COR-L47 (cell line): ENCODE measurements at places on chromosomes 13 and 19.

- DNase-seq, result peak; percentile 75
Measured at GRCh38 chr19:10388957-10389356, 8.6 kb upstream of the TYK2 start.

- DNase-seq, result no peak
Measured at GRCh38 chr19:2341982-2342381, 13.5 kb downstream of the SPPL2B start.

- no peak for DNase-seq
Measured at GRCh38 chr13:72198967-72199560, 332.1 kb upstream of the DACH1 start.

DNA sequence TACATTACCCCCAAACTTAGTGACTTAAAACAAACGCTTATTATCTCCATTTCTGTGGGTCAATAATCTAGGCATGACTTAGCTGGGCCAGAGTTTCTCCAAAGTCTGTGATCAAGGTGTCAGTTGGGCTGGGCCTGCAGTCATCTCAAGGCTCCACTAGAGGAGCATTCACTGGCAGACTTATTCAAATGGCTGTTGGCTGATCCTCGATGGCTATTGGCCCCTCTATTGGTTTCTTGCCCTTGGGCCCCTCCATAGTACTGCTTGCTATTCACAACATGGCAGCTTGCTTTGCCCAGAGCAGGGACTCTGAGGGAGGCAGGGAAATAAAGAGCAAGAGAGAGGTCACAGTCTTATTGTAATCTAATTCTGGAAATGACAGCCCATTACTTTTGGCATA is 57.6 kb downstream of the RCBTB2 start:
- no peak for DNase-seq

DNA sequence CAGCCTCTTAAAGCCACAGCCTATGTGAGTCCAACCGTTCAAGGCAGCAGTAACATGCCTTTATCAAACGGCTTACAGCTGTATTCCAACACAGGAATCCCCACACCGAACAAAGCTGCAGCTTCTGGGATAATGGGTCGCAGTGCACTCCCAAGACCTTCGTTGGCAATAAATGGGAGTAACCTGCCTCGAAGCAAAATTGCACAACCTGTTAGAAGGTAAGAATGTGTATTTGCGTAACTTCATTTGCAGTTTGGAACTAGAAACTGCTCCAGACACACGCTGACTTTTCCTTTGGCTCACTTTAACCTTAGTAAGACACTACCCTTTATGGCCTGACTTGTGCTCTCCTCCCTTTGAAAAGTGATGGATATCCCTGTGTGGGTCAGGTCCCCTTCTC is 63.4 kb downstream of the SLAIN1 start:
- DNase-seq, result no peak

DNA sequence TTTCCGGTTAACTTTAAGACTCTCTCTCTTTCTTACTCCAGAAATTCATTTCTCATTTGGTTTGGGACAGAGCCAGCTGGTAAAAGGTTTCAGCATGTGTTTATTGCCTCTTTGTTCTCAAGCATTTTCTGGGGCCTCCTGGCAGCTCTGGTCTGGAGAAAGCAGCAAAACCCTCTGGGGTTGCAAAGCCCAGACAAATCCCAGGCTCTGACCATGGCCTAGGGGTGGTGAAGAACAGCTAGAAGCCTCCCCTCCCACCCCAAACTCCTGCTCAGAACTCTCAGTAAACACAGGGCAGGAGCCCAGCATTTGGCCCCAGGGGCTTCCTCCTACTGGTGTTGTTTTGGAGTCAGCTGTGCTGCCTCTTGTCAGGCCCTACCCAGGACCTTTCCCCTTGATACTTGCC is 124.2 kb upstream of the SERP2 start:
- no peak for DNase-seq

DNA sequence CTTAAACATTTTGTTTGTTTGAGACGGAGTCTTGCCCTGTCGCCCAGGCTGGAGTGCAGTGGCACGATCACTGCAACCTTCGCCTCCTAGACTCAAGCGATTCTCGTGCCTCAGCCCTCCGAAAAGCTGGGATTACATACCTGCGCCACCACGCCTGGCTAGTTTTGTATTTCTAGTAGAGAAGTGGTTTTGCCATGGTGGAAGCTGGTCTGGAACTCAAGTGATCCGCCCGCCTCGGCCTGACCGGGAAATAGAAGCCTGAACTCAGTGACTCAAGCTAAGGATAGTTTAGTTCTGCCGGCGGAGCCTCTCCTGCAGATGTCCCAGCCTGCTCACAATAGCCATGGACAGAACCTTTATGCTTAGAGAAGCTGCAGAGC is 53.0 kb upstream of the ZNF254 start:
- peak; percentile 23 for DNase-seq

GRCh38 chr19:42040031-42040430 is 30.0 kb downstream of the GRIK5 start:
- no peak for DNase-seq

DNA sequence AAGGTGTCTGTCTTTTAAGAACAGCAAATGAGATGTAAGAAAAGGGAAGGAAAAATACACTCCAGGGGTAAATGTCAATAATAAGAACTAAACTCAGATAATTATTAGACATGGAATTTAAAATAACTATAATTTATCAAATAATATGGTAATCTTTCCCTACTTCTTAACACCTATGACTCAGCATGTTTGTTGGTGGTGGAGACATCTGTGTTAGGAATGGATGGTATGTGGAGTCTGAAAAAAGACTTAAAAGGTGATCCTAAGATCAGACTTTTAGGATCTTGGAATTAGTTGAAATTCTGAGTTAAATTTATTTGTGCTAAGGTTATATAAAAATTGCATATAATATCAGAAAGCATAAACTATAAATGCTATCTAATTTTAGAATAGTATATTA is 915.1 kb downstream of the SLITRK5 start:
- no peak for DNase-seq

GRCh38 chr19:7159105-7159933 is 89.8 kb downstream of the ZNF557 start:
- DNase-seq, result no peak
